ENCODE measurements at places on chromosomes 2 and 18.
A peak's percentile ranks its signal among the peaks of the same experiment; 100 is the strongest.

DNA sequence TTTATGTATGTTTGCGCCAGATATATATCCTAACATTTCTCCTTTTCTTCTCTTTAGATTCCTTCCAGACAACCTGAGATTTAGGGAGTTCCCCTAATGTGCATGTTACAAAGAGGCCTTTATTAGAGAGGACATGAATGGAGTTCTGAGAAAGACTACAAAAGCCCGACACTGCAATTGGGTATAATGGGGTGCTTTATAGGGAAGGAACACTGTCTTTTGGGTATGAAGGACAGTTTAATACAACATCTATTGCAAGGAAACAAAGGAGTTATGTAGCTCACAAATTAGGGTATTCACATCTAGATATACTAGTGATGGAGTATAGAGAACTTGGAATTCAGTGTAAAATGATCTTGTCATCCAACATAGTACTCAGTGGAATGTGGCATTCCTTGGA, 383.8 kb downstream of the FIGN start:
- DNase-seq, result no peak

- no peak for DNase-seq
Measured at GRCh38 chr2:218344090-218344754, 12.4 kb upstream of the CATIP start.

GRCh38 chr2:197011801-197012641, 85.5 kb upstream of the PGAP1 start:
- peak; percentile 89 for DNase-seq

- DNase-seq, result no peak
Measured at GRCh38 chr18:47244086-47244485, 7.4 kb downstream of the SKOR2 start.

DNA sequence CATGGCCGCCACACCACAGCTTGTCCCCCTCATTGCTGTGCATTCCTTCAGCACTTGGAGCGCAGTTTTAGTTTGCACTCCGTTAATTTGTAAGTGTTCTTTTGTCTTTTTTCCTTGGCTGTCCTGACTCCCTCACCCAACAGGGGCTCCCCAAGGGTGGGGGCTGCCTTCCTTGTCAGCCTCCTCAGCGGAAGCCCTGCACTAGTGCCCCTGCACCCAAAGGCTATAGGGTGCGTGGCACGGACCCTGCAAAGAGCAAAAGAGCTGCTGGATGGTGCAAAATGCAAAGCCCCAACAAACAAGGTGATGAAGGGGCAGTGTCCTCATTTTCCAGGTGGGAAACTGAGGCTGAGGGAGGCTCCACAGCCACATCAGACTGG, 46.8 kb downstream of the EMX1 start:
- DNase-seq, result no peak

GRCh38 chr2:200873560-200873959, 9.1 kb upstream of the CLK1 start:
- no peak for DNase-seq

DNA sequence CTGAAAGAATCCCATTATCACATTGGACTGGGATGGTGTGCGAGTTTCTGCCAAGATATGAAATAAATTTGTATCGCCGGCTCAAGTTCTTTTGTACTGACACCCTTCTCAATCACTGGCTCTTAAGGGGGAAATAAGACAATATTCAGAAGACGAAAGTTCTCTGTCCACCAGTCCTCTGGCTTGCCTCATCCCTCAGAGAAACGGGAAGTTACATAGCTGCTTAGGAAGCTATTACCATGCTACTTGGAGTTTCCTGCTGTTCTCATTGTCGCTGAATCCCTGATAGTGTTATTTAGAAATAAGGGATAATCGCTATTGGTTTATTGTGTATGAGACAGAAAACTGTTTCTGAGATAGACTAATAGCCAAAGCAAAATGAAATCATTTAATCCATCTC, 205.0 kb upstream of the ZNF521 start:
- peak; percentile 28 for DNase-seq

- DNase-seq, result no peak
Measured at GRCh38 chr2:81714817-81715216, 1410.3 kb upstream of the LRRTM1 start.

- no peak for DNase-seq
Measured at GRCh38 chr18:47591429-47591828, 339.0 kb downstream of the SMAD2 start.

- DNase-seq, result no peak
Measured at GRCh38 chr18:47682876-47683275, 247.6 kb downstream of the SMAD2 start.

- DNase-seq, result no peak
Measured at GRCh38 chr18:36297417-36298125, at the start of gene FHOD3. Gene FHOD3, plus strand, starts transcription at chr18:36297713. Its CDS starts 123 bp downstream, at chr18:36297836.
